ENCODE measurements at places on chromosomes 4 and X.

- no peak for DNase-seq
- H3K27ac ChIP-seq = no peak overlapping the region
- H3K36me3 ChIP-seq = no peaks in the 10 kb centered on the region
- H3K4me3 ChIP-seq = no peak overlapping the region
These were observed 368.8 kb downstream of the ANKRD50 start for GRCh38 chr4:124343661-124344171.

GRCh38 chr4:176817204-176817603 is 24.5 kb upstream of the VEGFC start:
- no peak overlapping the region for H3K4me3 ChIP-seq
- H3K4me1 ChIP-seq = no peaks in the 10 kb centered on the region
- no peaks in the 10 kb centered on the region for H3K27me3 ChIP-seq
- H3K27ac ChIP-seq = no peak overlapping the region
- H3K36me3 ChIP-seq = no peaks in the 10 kb centered on the region
- no peak for DNase-seq

GRCh38 chr4:8771666-8772065 is 100.0 kb downstream of the HMX1 start:
- H3K4me1 ChIP-seq = no peaks in the 10 kb centered on the region
- H3K27me3 ChIP-seq = no peaks in the 10 kb centered on the region
- no peak overlapping the region for H3K4me3 ChIP-seq
- H3K36me3 ChIP-seq = no peaks in the 10 kb centered on the region

DNA sequence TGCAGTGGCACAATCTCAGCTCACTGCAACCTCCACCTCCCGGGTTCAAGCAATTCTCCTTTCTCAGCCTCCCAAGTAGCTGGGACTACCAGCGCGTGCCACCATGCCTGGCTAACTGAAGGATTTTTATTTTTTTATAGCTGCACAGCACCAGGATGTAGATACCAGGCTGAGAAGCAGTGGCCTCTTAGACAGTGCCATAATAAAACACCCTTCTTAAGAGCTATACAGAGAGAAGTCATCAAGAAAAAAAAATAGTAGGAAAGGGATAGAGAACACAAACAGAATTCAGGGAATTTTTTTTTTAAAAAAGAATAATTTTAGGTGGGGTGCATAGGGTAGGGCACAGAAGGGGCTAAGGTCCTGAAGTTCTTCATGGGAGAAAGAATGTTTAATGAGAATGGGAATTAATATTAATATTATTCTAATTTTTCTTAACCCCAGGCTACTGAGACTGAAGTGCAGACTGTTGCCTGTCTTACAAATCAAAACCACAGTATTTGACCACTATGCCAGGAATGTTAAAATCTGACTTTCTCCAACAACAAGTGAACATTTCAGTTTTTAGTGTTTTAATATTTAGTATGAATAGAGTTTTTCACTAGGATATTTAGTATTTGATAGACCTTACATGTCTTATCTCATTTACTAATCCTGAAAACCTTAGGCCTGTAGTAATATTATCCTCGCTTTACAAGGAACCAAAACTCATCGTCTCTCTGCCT is 146.7 kb downstream of the KCNIP4 start:
- H3K4me3 ChIP-seq = no peak overlapping the region
- H3K27me3 ChIP-seq = no peaks in the 10 kb centered on the region
- H3K36me3 ChIP-seq = no peaks in the 10 kb centered on the region
- DNase-seq = no peak

DNA sequence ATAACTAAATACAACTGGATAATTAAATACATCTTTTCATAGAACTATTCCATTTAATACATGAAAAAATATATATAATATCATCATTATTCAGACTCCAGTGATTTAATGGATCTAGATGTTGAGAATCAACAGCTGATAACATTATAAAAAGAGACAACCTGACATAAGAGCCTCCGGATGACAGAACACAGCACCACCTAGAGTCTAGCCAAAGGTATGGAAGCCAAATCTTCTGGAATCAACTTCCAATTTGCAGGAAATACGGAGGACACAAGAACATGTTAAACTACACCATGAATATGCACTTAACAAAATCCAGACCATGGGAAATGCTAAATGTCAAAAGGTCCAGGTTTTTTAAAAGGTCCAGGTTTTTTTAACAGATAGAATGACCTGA is 55.0 kb downstream of the LRBA start:
- no peak overlapping the region for H3K4me3 ChIP-seq
- H3K36me3 ChIP-seq = peaks cover 22% of the 10 kb centered on the region

DNA sequence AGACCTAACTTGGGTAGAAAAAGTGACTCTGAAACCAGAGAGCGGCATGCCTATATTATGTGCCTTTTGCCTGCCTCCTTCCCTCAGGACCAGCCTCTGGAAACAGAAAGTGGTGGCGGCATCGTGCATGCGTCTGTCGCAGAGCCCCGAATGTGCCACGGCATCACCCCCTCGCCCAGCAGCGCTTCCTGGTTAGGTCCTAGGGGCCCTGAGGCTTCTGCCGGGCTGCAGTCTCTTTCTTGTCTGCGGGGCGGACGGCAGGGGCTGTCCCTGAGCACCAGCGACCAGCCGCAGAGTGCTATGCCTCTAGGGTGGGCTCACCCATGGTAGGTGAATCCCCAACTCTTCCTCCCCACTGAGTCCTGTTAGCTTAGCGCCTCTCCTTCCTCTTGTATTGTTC is 68.7 kb downstream of the VSIG4 start:
- H3K27me3 ChIP-seq = peaks cover 7% of the 10 kb centered on the region
- no peaks in the 10 kb centered on the region for H3K36me3 ChIP-seq
- peak; percentile 62 for DNase-seq
- no peak overlapping the region for H3K27ac ChIP-seq

DNA sequence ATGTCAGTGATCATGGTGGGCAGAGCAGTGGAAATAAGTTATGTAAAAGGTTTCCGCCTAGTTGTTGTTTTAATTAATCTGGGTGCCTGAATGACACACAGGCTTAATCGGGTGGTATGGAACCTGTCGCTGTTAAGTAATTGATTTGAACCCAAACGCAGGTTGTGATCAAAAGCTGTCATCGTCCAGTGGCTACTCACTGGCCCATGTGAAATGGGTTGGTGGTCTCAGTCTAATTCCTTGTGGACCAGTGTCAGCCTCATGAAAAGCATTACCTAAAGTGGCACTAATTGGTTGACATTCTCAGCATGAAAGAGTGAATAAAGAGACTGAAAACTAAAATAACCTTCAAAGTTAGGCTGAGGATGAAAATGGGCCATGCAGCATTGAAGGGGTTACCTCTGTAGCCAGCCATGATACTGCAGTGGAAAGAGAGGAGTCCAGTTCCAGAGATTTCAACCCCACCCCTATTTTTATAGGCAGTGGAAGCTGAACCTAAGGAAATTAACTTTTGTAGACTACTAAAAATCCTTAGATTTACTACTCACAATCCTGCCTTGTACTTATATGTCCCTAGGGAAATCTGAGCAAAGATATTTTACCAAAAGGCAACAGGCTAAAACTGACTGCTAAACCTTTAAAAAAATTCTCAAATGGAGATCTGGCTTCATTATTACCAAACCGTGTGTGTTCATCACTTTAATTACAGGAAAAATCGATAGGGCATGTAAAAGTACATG is 251.7 kb upstream of the TENM3 start:
- no peak overlapping the region for H3K4me3 ChIP-seq
- H3K27me3 ChIP-seq = no peaks in the 10 kb centered on the region
- no peak for DNase-seq
- H3K36me3 ChIP-seq = no peaks in the 10 kb centered on the region
- no peaks in the 10 kb centered on the region for H3K4me1 ChIP-seq

GRCh38 chrX:37993837-37994619 is 12.3 kb upstream of the SYTL5 start:
- H3K27ac ChIP-seq = no peak overlapping the region
- H3K4me3 ChIP-seq = no peak overlapping the region
- no peaks in the 10 kb centered on the region for H3K36me3 ChIP-seq
- DNase-seq = no peak
- H3K27me3 ChIP-seq = no peaks in the 10 kb centered on the region

GRCh38 chrX:148872161-148872535 is 371.7 kb downstream of the AFF2 start:
- DNase-seq = no peak
- no peak overlapping the region for H3K4me3 ChIP-seq
- no peaks in the 10 kb centered on the region for H3K27me3 ChIP-seq
- no peaks in the 10 kb centered on the region for H3K4me1 ChIP-seq

GRCh38 chr4:6132716-6133115 is 67.6 kb downstream of the JAKMIP1 start:
- no peaks in the 10 kb centered on the region for H3K36me3 ChIP-seq
- H3K27ac ChIP-seq = no peak overlapping the region
- DNase-seq = no peak

DNA sequence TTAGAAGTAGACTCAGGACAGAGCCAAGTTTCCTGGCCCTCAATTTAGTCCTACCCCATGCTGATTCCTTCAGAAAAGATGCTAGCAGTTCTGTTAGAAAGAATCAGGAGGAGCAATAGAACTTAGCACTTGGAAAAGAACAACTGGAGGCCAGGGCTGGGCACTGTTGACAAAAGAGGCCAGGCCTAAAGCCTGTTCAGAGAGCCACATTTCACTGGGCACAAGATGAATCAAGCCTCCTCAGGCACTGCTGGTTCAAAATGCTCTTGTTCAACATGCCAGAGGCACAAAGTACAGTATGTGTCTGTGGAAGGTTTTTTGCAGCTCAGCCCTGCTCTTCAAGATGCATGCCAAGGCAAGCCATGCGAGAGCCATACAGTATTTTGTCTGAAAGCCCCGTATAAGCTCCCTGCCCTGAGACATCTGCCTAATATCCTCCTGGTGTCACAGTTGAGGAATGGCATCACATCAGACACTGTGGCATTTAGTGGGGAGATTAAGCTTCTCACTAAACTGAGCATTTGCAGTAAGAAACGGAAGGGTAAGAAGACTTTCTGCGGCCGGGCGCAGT is 53.7 kb downstream of the RASL11B start:
- H3K27ac ChIP-seq = no peak overlapping the region
- no peak for DNase-seq
- H3K27me3 ChIP-seq = no peaks in the 10 kb centered on the region
- H3K4me1 ChIP-seq = no peaks in the 10 kb centered on the region

DNA sequence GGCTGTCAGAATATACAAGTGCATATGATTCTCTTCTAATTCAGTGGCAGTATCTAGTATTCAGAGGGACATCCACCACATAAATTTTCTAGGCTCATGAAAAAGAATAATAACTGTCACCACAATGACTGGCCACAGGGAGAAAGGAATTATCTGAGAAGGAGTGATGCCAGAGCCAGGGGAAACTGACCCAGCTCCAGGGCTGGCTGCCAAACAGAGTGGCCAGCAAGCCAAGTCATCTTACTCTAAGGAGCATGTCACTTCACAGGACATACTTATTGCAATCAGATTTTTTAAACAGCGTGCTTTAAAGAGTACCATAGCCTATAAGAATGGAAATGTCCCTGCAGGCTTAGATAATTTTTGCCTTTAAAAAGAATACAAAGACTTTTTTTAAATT is 5.8 kb upstream of the SEPTIN11 start:
- H3K4me1 ChIP-seq = peaks cover 9% of the 10 kb centered on the region
- H3K27ac ChIP-seq = no peak overlapping the region
- H3K27me3 ChIP-seq = no peaks in the 10 kb centered on the region
- no peak for DNase-seq
- no peak overlapping the region for H3K4me3 ChIP-seq

GRCh38 chr4:52622564-52622963 is 36.5 kb downstream of the USP46 start:
- DNase-seq = no peak
- H3K27me3 ChIP-seq = no peaks in the 10 kb centered on the region
- no peak overlapping the region for H3K4me3 ChIP-seq
- no peaks in the 10 kb centered on the region for H3K36me3 ChIP-seq
- H3K27ac ChIP-seq = no peak overlapping the region
- no peaks in the 10 kb centered on the region for H3K4me1 ChIP-seq

All from spleen (tissue), 13 donors.